ENCODE measurements at places on chromosomes 6 and 20.

- DNase-seq = no peak
Measured at GRCh38 chr20:53534037-53534436, 59.6 kb downstream of the ZNF217 start.

DNA sequence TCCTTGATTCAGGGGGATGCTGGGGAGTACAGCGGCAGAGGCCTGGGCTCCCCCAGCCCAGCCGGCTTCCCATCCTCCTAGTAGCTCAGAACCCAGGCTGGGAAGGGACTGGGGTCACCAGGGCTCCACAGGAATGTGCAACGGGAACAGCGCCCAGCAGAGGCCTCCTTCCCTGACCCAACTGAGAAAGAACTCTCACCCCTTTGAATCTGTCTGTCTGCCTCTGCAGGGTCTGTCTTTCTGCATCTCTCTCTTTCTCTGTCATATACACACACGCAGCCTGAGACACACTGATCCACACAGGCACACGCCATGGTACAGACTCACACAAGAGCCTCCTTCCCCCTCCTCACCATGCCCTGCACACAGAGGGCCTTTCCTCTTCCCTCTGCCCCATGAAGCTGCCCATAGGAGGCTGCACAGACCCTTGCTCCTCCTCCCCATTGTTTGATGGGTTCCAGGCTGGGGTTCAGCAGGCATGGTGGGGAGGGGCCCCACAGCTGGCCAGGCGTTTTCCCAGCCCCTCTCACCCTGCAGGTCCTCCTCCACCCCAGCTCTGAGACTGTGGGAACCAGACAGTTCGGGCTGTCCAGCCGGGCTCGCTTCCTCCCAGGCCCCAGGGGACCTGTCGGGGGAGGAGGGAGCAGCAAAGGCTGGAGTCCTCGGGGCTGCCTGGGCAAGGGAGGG lies 2.8 kb downstream of the FOXS1 start:
- no peak for DNase-seq

GRCh38 chr6:20302702-20303251 lies 90.5 kb upstream of the MBOAT1 start:
- no peak for DNase-seq

GRCh38 chr6:111972745-111973117 lies 81.2 kb upstream of the CCN6 start:
- no peak for DNase-seq

GRCh38 chr6:143543435-143543834 lies 31.9 kb upstream of the FUCA2 start:
- DNase-seq = no peak

- DNase-seq = no peak
Measured at GRCh38 chr20:50220093-50220893, 29.7 kb downstream of the CEBPB start.

DNA sequence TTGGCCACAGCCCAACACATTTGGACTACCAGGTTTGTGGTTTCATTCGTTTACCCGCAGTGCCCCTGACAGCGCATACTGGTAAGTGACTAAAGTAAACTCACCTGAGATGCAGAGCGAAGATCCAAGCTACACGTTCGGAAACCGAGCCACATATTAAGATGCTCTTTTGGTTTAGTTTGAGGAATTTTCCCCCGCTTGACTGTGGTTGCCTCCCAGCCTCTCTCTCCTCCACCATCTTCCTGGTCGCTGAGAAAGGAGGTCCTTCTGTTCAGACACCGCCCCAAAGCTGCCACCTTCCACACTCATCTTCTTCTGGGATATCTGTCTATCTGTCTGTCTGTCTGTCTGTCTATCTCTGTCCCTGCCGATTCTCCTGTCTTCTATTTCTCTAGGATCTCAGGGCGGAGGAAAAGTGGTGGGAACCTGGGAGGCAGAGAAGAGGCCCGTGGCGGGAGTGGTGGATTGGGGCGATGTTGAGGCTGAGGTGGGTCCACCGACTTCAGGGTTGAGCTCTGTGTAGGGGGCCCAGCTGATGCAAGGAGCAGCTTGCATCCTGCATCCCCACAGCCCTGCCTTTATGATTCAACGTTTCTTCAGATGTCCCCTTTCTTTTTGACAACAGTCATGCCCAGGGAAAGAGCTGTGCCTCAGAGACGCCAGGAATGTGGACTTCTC lies 196.9 kb upstream of the ZNF184 start:
- DNase-seq = no peak

DNA sequence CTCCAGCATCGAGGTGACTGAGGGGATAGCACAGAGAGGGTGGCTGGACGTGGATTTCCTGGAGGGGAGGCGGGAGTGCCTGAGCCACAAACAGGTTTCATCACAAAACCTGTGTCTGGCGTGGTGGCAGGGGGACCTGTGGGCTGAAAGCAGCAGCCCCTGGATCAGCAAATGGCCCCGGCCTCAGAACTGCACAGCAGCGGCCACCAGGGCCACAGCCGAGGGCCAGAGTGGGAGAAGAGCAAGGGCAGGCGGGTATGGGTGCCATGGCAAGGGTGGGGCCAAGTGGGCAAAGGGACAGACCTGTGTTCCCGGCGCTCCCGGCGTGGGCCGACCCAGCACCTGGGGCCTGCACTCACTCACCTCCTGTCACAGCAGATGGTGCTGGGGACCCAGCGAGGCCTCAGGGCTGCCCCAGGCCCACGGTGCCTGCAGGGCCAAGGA lies 19.0 kb downstream of the NTSR1 start:
- DNase-seq = no peak

DNA sequence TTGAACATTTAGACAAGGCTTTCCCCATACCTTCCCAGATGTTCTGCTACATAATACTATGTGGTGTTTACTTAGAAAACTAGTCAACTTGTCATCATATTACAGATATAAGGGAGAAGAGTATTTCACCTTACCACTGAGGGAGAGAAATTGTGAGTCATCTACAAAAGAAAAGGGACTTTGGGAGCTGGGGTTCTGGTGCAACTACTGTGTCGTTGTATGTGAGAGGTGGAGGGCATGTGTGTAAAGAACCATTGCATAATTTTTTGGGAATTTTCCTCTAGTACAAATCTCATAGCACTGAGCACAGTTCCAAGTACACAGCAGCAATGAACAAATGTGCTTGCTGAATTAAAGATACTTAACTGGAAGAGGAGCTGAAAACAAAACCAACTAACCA lies 665.6 kb downstream of the DHX35 start:
- DNase-seq = no peak

DNA sequence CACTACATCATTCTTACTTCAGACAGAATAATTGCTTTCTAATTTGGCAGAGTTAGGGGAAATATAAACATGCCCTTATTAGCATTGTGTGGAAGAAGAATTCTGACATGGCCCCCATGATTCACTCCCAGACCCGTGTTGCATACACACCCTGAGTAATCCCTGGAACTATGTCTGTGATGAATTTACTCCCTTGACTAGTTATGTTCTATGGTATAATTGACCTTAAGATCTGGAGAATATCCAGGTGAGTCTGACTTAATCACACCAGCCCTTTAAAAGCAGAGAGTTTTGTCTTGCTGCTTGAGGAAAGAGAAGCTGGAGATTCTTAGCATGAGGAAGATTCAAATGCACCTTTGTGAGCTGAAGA lies 262.9 kb downstream of the SOX4 start:
- no peak for DNase-seq

- no peak for DNase-seq
Measured at GRCh38 chr20:37072293-37073196, 23.3 kb downstream of the RBL1 start.

DNA sequence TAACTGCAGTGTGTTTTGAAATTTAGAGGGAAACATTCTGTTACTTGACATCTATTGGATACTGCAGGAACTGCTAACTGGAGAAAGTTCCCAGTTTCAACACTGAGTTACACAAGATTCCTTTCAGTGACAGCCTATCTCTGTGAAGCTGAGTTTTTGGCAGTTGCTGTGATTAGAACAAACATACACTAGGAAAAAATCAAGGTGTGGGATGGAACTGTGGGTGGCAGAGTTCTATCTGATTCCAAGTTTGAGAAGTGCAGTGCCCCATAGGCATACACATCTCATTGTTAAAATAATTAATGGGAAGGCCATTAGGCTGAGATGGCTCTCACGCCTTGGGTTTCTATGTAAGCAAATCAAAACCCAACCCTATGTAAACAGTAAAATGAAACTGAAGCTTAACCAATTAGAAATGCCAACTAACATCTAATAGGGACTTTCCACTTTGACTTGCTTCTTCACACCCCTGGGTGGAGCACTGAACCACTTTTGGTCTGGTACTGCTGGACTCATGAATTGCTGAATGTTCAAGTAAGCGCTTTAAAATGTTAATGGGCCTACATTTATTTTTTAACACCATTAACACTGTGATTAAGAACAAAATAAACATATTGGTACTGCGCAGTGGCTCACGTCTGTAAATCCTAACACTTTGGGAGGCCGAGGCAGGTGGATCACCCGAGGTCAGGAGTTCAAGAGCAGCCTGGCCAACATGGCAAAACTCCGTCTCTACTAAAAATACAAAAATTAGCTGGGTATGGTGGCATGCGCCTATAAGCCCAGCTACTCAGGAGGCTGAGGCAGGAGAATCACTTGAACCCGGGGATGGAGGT lies 55.2 kb upstream of the TBC1D7 start:
- peak; percentile 63 for DNase-seq

GRCh38 chr6:90131125-90131524 lies 165.5 kb downstream of the BACH2 start:
- no peak for DNase-seq

DNA sequence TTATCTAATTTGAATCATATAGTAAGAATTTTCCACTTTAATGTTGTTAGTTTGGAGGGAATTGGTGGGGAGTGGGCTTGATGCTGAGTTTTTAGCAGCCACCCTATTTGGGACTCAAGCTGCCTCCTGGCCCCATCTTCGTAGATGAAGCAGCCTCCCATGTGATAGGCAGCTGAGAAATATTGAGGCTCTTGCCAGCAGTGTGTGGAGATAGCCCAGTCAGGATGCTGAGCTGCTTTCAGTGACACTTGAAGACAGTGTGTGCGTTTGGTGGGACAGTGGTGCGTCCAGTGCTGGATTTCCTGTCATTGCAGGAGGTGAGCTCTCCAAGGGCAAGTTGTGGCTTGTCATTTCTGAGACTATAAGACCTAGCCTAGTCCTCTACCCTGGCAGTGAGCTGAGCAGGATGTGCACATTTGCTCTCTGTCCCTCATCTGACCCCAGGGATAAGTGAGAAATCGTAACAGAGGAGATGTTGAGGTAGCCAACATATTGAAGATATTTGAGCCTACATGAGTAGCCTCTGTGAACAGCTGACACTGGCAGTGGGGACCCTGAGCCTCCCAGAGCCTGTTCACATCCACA lies 47.9 kb upstream of the RNF8 start:
- DNase-seq = no peak

DNA sequence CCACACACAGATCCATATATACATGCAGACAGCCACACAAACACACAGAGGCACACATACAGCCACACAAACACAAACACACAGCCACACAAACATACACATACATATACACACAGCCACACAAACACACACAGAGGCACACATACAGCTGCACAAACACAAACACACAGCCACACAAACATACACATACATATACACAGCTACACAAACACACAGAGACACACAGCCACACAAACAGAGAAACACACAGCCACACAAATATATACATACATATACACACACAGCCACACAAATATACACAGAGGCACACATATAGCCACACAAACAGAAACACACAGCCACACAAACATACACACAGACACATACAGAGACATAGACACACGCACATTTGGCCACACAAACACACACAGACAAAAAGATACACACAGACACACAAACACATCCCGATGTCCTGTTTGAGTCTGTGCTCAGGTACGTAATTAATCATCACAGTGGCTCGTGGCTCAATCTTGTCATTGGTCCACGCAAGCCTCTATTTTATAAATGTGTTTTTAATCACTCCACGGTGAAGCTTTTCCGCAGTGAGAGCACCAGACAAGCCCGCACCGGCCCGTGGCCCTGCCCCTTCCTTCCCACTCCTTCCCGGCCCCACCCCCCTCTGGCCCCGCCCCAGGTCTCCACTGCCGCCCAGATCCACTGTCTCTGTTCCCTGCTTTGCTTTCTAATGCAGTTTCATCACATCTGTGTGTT lies 135.3 kb downstream of the CDH4 start:
- peak; percentile 6 for DNase-seq

Data from LNCaP clone FGC (cell line).